ENCODE measurements at places on chromosomes 7 and 10.
A peak's percentile ranks its signal among the peaks of the same experiment; 100 is the strongest.

GRCh38 chr7:14449291-14449690 lies 453.3 kb downstream of the DGKB start:
- H3K4me3 ChIP-seq = no peak overlapping the region
- H3K4me1 ChIP-seq = peaks cover 6% of the 10 kb centered on the region
- H3K27ac ChIP-seq = no peak overlapping the region
- H3K36me3 ChIP-seq = no peaks in the 10 kb centered on the region

GRCh38 chr7:50491209-50491608 lies 41.1 kb upstream of the FIGNL1 start:
- H3K4me3 ChIP-seq = no peak overlapping the region
- H3K36me3 ChIP-seq = no peaks in the 10 kb centered on the region
- H3K4me1 ChIP-seq = peaks cover 2% of the 10 kb centered on the region
- H3K27me3 ChIP-seq = peaks cover 52% of the 10 kb centered on the region
- H3K27ac ChIP-seq = no peak overlapping the region

DNA sequence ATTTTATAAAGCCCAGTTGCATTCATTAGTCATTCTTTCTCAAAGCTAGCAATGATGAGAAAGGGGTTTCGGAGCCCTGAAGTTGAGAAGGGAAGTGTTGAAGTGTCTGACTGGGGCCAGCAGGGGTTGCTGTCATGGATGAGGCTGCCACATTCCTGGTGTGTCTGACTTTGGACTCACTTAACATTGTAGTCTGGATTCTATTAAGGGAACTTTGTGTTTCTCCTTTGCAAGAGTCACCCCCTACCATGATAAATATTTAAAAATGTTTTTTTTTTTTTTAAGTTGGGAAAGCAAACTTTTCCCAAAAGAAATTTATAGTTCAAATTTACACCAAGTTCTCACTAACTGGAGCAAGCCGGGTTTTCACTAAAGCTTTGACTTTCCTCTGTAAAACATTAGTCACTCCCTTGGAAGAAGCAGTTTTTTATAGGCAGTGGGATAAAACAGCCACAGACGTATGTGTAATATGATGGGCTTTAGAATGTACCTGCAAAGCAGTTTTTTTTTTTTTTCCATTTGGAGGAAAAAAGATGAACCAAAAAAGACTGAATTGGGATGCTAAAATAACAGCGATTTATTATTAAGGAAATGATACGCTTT lies 243.6 kb downstream of the TWIST1 start:
- H3K27ac ChIP-seq = no peak overlapping the region
- no peaks in the 10 kb centered on the region for H3K36me3 ChIP-seq
- no peak for DNase-seq
- H3K27me3 ChIP-seq = no peaks in the 10 kb centered on the region

DNA sequence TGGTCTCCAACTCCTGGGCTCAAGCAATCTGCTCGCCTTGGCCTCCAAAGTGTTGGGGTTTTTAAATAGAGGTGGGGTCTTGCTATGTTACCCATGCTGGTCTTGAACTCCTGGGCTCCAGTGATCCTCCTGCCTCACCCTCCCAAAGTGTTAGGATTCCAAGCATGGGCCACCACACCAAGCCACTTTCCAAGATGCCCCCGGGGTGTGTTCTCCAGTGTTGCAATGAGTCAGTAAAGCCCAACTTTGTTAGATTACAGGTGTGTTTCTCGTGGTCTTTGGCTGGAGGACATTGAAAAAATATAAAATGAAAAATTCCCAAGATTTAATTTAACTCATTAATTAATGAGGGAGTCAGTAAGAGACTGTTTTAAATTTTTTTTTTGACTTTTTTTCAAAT lies 29.2 kb downstream of the TACR2 start:
- no peaks in the 10 kb centered on the region for H3K27me3 ChIP-seq
- peaks cover 8% of the 10 kb centered on the region for H3K4me1 ChIP-seq
- H3K4me3 ChIP-seq = no peak overlapping the region
- peaks cover 77% of the 10 kb centered on the region for H3K36me3 ChIP-seq
- DNase-seq = no peak
- no peak overlapping the region for H3K27ac ChIP-seq

DNA sequence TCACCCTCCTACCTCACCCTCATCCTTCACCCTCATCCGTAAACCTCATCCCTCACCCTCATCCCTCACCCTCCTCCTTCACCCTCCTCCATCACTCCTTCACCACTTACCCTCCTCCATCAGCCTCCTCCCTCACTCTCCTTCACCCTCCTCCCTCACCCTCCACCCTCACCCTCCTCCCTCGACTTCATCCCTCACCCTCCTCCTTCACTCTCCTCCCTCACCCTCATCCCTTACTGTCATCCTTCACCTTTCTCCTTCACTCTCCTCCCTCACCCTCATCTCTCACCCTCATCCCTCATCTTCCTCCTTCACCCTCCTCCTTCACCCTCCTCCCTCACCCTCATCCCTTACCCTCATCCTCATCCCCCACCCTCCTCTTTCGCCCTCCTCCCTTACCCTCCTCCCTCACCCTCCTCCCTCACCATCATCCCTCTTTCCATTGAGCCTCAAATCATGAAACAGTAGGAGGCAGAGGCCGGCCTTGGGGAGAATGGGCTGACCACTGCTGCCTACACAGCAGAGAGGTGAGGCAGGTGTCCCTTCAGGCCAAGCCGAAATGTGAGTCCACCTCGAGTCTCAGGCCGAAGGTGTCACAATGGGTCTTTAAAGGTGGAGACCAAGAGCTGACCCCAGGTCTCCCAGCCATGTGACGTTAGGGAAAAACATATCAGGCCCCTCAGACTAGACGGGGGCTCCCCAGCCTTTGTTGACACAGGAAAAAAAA lies 53.0 kb downstream of the PDGFA start:
- H3K36me3 ChIP-seq = peaks cover 9% of the 10 kb centered on the region
- H3K27ac ChIP-seq = peak overlapping the region; percentile 91
- DNase-seq = no peak
- H3K27me3 ChIP-seq = no peaks in the 10 kb centered on the region

- H3K4me1 ChIP-seq = no peaks in the 10 kb centered on the region
- DNase-seq = no peak
- no peaks in the 10 kb centered on the region for H3K36me3 ChIP-seq
- no peaks in the 10 kb centered on the region for H3K27me3 ChIP-seq
- H3K4me3 ChIP-seq = no peak overlapping the region
Observed at GRCh38 chr10:130254243-130254642, 118.1 kb downstream of the GLRX3 start.

DNA sequence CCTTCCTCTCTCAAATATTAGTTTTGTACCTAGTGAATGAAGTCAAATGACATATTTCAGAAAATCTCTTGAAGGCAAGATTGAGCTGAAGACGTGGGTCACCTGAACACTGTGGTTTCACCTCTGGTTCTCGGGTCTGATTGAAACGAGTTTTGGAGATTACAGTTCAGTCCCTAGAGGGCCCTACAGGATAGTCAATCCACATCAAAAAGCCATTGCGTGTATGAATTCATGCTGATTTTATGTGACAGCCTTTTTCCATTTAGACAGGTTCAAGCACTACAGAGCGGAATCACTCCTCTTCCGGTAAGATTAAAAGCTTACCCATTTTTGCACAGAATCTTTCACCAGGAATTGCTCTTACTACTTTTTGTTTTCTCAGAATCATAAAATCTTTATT lies 62.2 kb downstream of the VIM start:
- no peaks in the 10 kb centered on the region for H3K4me1 ChIP-seq
- DNase-seq = no peak
- peaks cover 34% of the 10 kb centered on the region for H3K27me3 ChIP-seq
- H3K4me3 ChIP-seq = no peak overlapping the region

GRCh38 chr10:75014516-75015230 lies 96.8 kb upstream of the SAMD8 start:
- H3K27ac ChIP-seq = peak overlapping the region; percentile 89
- H3K4me1 ChIP-seq = peaks cover 31% of the 10 kb centered on the region
- no peaks in the 10 kb centered on the region for H3K27me3 ChIP-seq
- peaks cover 7% of the 10 kb centered on the region for H3K36me3 ChIP-seq
- H3K4me3 ChIP-seq = peak overlapping the region; percentile 73

DNA sequence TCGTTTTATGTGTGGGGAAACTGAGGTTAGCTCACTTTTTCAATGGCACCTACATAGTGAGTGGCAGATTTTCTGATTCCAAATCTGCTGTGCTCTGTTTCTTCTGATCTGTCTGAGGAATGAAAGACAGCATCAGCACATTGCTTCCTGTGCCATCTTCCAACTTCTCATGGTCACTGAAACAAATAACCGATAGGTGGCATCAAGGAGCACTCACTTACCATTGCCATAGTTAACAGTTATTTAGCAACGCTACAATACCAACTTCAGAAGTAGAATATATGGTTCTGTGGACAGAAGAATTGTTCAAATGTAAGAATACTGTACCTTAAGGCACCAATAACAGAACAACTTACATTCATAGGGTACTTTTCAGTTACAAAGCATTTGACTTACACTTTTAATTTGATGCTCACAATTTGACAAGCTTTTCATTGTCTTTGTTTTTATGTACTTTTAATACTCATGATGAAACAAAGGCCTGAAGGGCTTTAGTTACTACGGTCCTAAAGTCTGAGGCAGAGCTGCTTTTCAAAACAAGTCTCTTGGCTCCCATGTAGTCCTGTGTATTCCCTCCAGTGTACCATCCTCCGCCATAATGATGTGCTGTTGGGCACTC lies 228.9 kb upstream of the TCF7L2 start:
- H3K4me1 ChIP-seq = peaks cover 10% of the 10 kb centered on the region
- no peak overlapping the region for H3K27ac ChIP-seq
- peak; percentile 1 for DNase-seq
- no peaks in the 10 kb centered on the region for H3K36me3 ChIP-seq
- no peak overlapping the region for H3K4me3 ChIP-seq
- no peaks in the 10 kb centered on the region for H3K27me3 ChIP-seq

DNA sequence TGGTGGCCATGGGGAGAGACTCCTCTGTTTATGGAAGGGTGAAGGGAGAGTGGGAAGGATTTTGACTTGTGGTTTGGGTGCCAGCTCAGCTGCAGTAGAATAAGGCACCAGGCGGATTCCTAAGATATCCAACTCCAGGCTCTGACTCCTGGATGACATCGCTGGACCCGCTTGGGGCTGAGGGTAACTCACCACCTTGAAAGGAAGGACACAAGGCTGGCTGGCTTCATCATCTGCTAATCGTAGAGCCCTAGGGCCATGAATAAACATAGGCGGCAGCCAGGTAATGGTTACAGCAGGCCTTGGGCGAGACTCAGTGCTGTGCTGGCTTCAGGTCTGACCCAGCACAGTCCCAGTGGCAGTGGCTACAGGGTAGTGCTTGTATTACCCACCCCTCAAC lies 16.7 kb upstream of the LIPK start:
- no peak overlapping the region for H3K4me3 ChIP-seq
- no peaks in the 10 kb centered on the region for H3K36me3 ChIP-seq
- H3K27me3 ChIP-seq = no peaks in the 10 kb centered on the region
- no peaks in the 10 kb centered on the region for H3K4me1 ChIP-seq

GRCh38 chr7:130982160-130982638 lies 248.2 kb upstream of the KLF14 start:
- peaks cover 49% of the 10 kb centered on the region for H3K4me1 ChIP-seq
- H3K36me3 ChIP-seq = peaks cover 46% of the 10 kb centered on the region
- no peak for DNase-seq
- no peaks in the 10 kb centered on the region for H3K27me3 ChIP-seq

DNA sequence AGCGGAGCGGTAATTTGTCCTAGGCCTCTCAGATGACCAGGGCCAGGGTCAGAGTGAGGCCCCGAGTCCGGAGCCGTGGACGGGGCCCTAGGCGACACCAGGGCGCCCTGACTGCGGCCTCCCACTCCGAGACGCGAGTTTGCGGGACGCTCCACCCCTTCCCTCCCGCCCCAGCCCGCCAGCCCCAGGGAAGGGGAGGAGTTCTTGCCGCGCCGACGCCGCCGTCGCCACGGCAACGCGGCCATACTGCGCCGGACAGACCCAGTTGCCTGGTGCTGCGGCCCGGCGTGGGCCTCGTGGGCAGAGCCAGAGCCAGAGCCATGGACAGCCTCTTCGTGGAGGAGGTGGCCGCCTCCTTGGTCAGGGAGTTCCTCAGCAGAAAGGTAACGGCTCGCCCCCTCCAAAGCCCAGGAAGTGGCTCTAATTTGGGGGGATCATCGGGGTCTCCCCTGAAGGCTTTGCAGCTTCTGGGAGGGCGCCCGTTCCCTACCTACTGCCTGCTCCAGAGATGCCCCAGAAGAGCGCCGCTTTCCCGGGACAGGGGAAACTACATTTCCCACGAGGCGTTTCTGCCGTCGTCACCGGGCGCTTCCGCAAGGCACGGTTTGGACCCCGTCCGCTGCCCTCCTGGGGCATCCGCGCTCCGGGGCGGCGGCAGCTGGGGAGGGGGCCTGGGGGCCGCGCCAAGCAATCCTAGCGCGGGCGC lies at the start of gene MINDY4:
TSS of gene MINDY4 (plus strand) at position 244 of the 706 bp plus-strand sequence. CDS start at position 321, 77 bp downstream.
- peaks cover 3% of the 10 kb centered on the region for H3K36me3 ChIP-seq
- no peaks in the 10 kb centered on the region for H3K27me3 ChIP-seq
- DNase-seq = peak; percentile 52
- peak within 1 kb of the TSS; percentile 67 for H3K4me3 ChIP-seq
- peak within 1 kb of the TSS; percentile 83 for H3K27ac ChIP-seq

- peaks cover 12% of the 10 kb centered on the region for H3K4me1 ChIP-seq
- no peak for DNase-seq
- peaks cover 22% of the 10 kb centered on the region for H3K36me3 ChIP-seq
- no peak overlapping the region for H3K4me3 ChIP-seq
- no peaks in the 10 kb centered on the region for H3K27me3 ChIP-seq
Observed at GRCh38 chr7:129831424-129832058, 121.2 kb downstream of the UBE2H start.

- H3K36me3 ChIP-seq = no peaks in the 10 kb centered on the region
- H3K27ac ChIP-seq = no peak overlapping the region
- no peak for DNase-seq
- H3K4me3 ChIP-seq = no peak overlapping the region
- H3K27me3 ChIP-seq = peaks cover 41% of the 10 kb centered on the region
Observed at GRCh38 chr10:123831259-123831658, 60.3 kb downstream of the CPXM2 start.

DNA sequence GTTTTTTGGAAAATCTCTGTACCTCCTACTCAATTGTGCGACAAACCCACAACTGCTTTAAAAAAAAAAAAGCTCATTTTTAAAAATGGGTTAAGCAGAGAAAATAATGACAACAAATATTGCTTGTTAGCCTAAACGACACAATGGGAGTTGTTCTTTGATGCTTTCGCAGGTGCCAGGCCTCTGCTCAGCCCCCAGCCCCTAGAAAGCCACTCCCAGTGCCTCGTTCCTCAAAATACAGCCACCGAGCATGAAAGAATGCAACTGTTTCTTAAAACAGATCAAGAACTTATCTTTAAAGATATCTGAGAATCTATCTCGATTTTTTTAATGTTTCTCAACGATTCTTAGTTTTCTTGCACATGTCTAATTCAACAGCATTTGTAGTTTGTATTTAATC lies 85.2 kb upstream of the PFKP start:
- H3K27me3 ChIP-seq = peaks cover 50% of the 10 kb centered on the region
- H3K36me3 ChIP-seq = no peaks in the 10 kb centered on the region
- DNase-seq = no peak
- H3K4me3 ChIP-seq = no peak overlapping the region
- H3K4me1 ChIP-seq = no peaks in the 10 kb centered on the region

DNA sequence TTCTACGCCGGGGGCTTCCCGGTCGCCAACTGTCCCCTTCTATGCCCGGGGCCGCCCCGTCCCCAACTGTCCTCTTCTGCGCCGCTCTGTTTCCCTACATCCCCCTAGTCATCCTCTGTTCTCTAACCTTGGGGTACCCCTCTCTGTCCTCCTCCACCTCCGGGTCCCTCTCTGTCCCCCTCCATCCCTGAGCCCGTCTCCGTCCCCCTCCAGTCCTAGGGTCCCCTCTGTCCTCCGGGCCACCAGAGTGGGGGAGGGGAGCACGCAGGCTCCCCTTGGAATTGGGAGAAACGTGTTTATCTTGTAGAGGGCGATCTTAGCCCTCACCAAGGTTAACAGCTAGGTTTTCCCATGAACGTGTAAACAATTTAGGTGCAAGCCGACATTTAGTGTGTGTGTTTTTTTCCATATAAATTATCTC lies 852 bp upstream of the KLF6 start:
- DNase-seq = peak; percentile 54
- H3K27ac ChIP-seq = peak overlapping the region; percentile 100
- H3K4me3 ChIP-seq = peak overlapping the region; percentile 98
